ENCODE measurements at places on chromosomes 2 and 18.

- DNase-seq = no peak
Measured at GRCh38 chr2:64655873-64656272, 2.2 kb upstream of the SERTAD2 start.

- DNase-seq = no peak
Measured at GRCh38 chr2:2825516-2826208, 494.6 kb upstream of the MYT1L start.

GRCh38 chr2:159454185-159454584 lies 162.2 kb downstream of the BAZ2B start:
- DNase-seq = no peak

- no peak for DNase-seq
Measured at GRCh38 chr2:176817061-176817565, 395.5 kb upstream of the HNRNPA3 start.

GRCh38 chr2:117232305-117232704 lies 582.2 kb upstream of the DDX18 start:
- no peak for DNase-seq

DNA sequence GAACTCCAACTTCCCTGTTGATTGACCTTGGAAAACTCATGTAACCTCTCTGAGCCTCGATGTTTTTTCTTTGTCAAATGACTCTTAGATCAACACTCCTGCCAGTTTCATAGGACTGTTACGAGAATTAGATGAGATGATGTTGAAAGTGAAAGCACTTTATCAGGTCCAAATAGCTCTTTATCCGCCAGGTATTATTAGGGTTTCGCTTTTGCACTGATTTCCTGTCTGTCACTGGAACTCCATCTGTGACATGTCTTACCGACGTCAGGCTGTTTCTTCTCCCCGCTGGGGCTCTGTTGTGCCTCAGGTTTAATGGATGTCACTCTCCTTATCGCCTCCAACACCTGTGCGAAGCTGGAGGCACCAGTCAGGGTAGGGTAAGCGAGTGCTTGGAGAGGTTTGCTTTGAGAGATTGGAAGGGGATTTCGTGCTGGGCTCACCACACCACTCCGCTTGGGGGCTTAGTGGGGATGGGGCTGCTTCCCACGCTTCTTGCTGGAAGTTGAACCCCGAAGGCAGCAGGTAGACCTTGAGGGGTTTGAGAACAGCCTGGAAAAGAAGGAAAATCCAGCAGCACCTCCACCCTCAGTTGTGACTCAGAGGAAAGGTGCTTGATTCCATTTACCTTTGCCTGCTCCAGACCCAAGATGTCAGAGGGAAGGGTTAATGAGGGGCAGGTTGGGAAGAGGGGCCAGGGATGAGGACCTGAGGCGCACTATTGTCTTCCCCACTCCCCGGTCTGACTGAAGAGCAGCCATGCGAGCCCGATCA lies 4.3 kb downstream of the GAD1 start:
- DNase-seq = no peak

DNA sequence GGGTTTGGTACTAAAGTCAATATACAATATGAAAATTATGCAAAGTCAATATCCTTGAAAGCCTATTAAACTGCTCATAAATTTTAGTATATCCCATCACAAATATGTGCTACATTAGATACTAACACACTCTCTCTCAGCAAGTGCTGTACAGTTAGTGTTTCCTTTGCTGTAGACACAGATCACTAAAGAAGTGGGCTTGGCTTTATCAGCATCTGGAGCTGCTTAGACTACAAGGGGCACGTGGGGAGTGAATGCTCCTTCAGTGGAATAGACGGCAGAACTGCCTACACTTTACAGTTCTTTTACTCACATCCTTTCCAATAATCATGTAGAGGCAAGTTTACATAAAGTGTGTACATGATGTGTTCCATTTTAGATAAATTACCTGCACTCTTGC lies 26.0 kb upstream of the EFEMP1 start:
- no peak for DNase-seq

DNA sequence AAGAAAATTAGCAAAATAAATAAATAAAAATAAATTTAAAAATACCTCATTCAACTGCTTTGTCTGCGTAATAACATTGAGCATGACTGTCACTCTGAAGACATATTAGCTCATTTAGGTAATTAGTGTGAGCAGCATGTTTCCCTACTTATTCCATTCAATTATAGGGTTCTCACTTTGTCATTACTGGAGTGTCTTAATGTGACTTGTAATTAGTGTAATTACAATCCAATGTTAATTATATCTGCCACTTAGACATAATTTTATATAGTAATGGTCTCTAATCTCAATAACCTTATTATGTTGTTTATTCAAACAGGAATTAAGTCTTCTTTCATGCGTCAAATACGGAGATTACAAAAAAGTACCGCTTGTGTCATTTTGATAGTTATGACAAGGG lies 893.9 kb upstream of the ACVR2A start:
- no peak for DNase-seq

DNA sequence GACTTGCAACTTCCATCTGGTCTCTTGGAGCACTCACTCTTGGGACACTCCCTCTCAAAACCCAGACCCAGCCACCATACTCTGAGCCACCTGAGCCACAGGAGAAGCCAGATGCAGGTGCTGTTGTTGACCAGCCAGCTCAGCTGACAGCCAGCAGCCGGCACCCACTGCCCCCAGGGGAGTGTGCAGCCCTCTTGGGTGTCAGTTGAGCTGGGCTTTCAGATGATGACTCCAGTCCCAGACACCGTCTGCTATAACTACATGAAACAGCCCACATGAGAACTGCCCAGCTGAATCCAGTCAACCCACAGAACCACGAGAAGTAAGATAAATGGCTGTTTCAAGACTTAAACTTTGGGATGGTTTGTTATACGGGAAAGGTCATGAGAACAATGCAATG lies 10.7 kb upstream of the IGFBP2 start:
- DNase-seq = no peak

DNA sequence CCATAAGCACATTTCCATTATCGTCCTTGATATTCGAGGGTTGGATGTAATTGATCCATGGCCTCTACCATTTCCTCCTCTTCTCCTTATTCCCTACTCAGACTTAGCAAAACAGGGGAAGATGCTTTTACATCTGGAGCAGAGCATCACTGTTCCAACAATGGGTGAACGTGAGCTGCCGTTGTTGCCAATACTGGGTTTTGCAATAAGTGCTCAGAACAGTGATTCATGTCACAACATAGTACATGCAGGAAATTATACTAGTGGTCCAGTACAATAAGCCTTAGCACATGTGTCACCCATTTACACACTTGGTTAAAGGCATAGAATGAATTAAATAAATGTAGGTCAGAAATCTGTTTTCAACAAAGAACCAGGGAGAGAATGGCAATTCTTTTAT lies 112.4 kb downstream of the DCC start:
- DNase-seq = no peak

GRCh38 chr2:181037922-181038321 lies 57.5 kb downstream of the UBE2E3 start:
- DNase-seq = no peak

GRCh38 chr2:46481198-46482193 lies 2.1 kb downstream of the TMEM247 start:
- DNase-seq = no peak

DNA sequence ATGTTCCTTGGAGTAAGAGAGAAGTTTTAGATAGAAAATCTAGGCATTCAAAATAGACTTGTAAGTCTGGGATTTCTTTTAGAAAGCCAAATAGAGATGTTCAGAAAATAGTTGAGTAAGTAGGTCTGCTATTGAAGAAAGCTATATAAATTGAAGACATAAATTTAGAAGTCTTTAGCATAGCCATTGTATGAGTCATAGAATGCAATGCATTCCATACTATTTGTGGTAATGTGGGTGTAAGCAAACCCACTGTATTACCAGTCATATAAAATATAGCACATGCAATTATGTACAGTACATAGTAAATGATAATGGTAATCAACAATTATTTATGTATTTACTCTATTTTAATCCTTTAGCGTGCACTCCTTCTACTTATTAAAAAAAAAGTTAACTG lies 14.1 kb downstream of the MC4R start:
- DNase-seq = no peak

GRCh38 chr2:161063946-161064306 lies 96.3 kb upstream of the TANK start:
- DNase-seq = no peak

GRCh38 chr2:201866643-201867473 lies 60.5 kb downstream of the CDK15 start:
- no peak for DNase-seq

- no peak for DNase-seq
Measured at GRCh38 chr2:236259371-236259770, 4.8 kb downstream of the ASB18 start.

GRCh38 chr18:22446911-22447310 lies 29.2 kb upstream of the CTAGE1 start:
- no peak for DNase-seq

GRCh38 chr2:206443735-206444527 lies 599 bp downstream of the ADAM23 start:
- peak; percentile 34 for DNase-seq

- DNase-seq = no peak
Measured at GRCh38 chr2:86002375-86002774, 103.3 kb downstream of the POLR1A start.

DNA sequence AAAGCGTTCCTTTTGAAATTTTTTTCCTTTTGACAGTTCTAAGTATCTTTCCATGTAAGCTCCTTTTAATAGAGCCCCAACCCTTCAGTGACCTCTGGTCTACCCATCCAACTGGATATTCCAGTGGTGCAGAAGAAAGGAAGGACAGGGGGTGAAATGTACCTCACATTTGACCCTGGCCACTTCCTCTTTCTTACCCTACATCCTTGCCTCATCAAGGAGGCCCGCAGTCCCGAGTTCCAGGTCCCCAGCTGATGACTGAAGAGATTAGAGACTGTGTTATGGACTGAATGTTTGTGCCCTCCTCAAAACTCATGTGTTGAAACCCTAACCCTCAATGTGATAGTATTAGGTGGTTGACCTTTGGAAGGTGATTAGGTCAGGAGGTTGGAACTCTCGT lies 158.1 kb downstream of the RBM43 start:
- DNase-seq = no peak

DNA sequence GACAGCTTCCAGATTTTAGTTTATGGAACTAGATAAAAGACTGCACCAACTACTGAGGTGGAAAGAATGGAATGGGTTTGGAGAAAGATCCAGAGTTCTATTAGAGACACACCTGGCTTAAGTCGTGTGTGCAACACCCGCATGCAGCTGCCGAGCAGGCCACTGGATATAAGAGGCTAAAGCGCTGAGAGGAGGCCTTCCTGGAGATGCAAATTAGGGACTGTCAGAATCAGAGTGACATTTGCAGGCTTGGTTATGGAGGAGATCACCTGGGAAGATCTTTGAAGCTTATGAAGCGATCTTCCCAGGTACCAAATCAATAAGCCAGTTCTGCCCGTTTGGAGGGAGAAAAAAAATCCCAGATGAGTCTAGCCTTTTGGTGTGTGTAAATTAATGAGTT lies 30.4 kb upstream of the KLHL29 start:
- no peak for DNase-seq

DNA sequence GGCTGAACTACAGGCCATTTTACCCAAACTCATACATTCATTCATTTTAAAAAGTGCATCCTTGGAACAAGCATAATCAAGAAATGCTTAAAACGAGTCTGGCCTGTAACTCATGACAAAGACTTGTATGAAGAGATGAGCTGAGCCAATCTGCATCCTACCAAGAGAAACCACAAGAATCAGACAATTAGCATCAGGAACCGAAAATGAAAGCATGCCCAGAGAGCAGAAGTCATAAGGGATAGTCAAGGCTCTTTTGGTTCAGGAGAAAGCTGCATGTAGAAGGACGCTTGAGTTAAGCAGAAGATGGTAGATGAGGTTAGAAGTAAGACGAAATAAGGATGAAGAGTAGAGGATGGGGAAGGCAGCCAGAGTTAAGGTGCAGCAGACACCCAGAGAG lies 137.0 kb upstream of the CTNNA2 start:
- no peak for DNase-seq

DNA sequence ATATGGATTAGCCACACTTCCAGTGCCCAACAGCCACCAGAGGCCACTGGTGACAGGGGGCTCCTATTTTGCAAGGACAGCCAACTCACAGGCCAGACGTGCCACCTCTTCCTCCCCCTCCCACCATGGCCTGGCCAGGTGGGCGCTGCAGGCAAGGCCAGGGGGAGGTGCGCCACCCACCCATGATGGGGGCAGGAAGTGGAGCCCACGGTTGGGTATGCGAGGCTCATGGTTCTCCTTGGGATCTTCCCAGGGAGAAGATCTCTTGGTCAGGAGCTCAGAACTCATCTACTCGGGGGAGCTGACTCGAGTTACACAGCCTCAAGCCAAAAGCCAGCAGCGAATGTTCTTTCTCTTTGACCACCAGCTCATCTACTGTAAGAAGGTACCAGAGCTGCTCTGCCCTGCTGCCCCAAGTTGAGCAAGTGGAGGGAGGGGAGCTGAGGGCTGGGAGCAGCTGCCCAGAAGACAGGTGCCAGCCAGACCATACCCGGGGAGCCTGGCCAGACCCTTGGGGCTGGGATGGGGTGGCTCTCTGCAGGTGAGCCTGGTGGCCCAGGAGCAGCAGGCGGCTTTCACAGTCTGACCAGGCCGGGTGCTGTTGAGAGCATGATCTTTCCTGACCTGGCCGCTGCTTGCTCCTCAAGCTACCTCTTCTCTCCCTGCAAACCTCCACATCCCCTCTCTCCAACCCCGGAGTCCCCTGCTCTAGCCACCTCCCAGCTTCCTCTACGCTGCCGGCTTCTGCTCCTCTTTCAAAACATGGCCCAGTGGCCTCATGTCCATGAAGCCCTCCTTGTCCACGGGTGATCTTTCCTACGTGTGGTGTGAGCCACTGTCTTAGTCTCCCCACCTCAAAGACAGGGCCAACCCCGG lies 49.8 kb downstream of the FAM168B start:
- DNase-seq = no peak

DNA sequence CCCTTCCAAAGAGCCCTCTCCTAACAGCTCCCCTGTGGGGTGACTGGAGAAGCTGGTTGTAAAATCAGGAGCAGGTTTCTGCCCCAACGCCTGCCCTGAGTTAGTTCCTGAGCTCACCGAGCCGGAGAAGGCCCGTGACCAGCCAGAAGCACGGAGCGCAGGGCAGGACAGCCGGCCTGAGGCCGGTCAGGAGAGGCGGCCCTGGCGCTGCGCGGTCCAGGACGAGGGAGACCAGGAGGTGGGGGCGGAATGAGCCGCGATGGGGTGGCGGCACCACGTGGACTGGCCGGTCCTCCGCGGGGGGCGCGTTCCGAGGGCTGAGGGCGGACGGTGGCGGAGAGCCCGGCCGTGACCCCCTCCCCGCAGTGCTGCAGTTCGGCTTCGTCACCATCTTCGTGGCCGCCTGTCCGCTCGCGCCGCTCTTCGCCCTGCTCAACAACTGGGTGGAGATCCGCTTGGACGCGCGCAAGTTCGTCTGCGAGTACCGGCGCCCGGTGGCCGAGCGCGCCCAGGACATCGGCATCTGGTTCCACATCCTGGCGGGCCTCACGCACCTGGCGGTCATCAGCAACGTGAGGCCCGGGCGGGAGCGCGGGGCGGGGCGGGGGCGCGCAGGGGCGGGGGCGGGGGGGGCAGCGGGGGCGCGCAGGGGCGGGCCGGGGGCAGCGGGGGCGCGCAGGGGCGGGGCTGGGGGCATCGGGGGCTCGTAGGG lies 29.0 kb downstream of the ANO7 start:
- DNase-seq = peak; percentile 61

Data from C1 segment of cervical spinal cord (tissue), 14 donors.